NAMALWA (cell line): ENCODE measurements at places on chromosomes 1 and 21.

- DNase-seq: no peak
Measured at GRCh38 chr1:50880373-50880772, 79.7 kb downstream of the FAF1 start.

- peak; percentile 20 for DNase-seq
Measured at GRCh38 chr1:229572286-229572685, 13.8 kb upstream of the ABCB10 start.

- DNase-seq: peak; percentile 45
Measured at GRCh38 chr21:37711286-37711829, 204.9 kb downstream of the KCNJ6 start.

DNA sequence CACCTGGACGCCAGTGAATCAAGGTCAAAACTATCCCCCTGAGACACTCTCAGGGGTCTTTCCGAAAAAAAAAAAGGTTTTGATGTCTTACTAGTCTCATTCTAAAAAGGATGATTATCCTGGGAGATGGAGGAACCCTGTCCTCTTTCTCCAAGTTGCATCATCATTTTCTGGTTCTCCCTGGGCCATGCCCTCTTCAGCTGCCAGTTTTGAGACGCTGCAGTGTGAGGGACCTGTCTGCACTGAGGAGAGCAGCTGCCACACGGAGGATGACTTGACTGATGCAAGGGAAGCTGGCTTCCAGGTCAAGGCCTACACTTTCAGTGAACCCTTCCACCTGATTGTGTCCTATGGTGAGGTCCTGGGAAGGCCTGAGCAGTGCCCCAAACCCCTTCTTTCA lies 3.5 kb downstream of the FCRLA start:
- no peak for DNase-seq

DNA sequence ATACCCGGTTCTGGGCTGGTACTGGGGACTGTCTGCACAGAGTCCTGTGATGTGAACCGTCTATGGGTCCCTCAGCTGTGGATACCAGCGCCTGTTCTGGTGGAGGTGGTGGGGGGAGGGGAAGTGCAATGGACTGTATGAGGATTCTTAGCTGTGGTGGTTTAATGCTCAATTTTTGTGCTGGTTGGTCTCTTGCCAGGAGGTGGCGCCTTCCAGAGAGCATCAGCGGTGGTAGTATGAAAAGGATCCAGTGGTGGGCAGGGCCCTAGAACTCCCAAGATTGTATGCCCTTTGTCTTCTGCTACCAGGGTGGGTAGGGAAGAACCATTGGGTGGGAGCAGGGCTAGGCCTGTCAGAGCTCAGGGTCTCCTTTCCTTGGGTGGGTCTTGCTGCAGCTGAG lies 89.4 kb upstream of the B3GALT2 start:
- DNase-seq: peak; percentile 22

DNA sequence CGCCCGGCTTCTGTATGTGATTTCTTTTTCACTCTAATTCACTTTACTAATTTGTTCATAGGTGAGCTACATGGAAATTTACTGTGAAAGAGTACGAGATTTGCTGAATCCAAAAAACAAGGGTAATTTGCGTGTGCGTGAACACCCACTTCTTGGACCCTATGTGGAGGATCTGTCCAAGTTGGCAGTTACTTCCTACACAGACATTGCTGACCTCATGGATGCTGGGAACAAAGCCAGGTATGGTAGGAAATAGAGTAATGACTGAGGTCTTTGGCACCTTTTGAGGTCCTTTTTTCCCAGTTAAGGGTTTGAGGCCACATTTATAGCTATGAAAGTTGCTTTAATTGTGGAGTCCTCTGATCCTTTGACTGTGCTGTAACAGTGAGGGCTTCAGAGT lies 56.9 kb downstream of the KIF1B start:
- no peak for DNase-seq

GRCh38 chr1:40076895-40077312 lies 20.1 kb downstream of the PPT1 start:
- DNase-seq: no peak

DNA sequence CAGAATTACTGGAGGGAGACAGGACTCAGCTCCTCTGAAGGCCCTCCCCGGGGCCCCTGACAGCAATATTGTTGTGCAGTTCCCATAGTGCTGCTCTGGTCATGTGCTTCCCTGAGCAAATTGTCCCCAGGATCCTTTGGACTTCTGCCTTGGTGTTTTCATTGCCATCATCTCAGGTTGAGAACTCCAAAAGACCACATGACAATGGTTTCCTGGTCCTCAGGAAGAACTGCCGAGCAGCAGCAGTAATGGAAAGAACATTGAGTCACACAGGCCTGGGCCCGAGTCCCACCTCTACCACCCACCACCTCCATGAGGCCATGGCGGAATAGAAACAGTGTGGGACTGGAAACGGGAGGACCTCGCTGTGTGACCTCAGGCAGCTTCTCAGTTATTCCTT lies 6.3 kb upstream of the CTTNBP2NL start:
- no peak for DNase-seq

- no peak for DNase-seq
Measured at GRCh38 chr1:93095804-93096585, 16.9 kb downstream of the MTF2 start.

GRCh38 chr1:93598861-93599439 lies 82.7 kb downstream of the BCAR3 start:
- DNase-seq: no peak

GRCh38 chr1:164702216-164702615 lies 143.2 kb downstream of the PBX1 start:
- DNase-seq: no peak

DNA sequence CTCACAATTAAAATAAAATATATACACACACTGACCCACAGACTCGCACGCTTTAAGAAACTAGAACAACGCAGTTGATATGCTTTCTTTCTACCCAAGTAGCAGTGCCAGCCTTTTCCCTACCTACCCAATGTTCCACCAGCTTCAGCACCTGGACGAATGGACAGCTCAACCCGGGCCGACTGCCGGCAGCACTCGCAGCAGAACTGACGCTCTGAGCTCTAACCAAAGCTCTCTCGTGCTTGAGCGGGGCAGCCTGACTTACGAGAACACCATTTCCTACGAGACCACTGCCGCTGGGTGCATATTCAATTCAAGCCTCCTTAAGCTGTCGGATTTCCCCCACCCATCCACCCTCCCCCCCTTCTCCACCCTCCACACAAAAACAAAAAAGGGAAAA lies 127.4 kb upstream of the DPYD start:
- DNase-seq: peak; percentile 69

- peak; percentile 59 for DNase-seq
Measured at GRCh38 chr21:36504067-36505058, 24.4 kb upstream of the CLDN14 start.
